RPMI8226 (cell line): ENCODE measurements at places on chromosomes 2 and 18.

- no peak for DNase-seq
These were observed 56.4 kb upstream of the NFATC1 start for GRCh38 chr18:79339094-79339908.

DNA sequence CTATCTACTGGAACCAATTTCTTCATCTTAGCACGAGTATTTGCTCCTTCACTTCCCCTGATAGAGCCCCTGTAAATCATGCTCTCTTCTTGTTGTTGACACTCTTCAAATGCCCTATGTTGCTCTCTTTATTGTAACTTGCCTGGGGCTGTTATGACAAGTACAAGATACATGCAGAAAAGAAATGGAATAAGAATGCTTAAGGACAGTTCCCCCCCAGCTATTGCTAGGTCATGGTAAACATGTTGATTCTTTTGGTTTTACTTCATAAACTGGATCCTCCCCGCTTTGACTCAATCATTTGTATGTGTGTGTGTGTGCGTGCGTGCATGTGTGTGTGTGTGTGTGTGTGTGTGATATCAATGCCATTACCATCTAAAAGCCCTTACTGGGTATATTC lies 368.5 kb upstream of the CNTNAP5 start:
- no peak for DNase-seq

DNA sequence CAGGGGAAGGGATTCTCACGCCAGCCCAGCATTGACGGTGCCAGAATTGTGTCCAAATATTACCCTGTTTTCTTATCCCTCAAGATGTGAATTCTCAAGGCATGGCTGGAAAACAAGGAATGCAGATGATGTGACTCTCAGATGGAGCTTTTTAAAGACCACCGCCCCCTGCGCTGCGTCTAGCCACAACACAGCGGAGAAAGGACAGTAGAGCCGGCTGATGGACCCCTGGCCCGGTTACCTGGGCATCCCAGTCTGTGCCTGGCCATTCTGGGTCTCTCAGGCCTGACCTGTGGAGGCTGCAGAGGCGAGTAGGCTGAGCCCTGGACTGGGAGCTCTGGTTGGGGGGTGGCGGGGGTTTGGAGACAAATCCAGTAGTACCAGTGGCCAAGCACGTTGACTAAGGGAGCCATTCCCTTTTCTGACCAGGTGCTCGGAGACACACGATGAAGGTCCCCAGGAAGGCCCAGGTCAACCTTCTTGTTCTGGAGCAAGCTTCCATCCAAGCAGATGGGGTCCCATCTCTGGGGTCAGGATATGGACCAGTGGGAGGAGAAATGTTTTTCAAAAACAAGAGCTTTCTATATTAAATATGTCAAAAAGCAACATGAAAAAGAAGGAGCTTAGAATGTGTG lies 5.3 kb downstream of the CAPN13 start:
- DNase-seq, result no peak

- no peak for DNase-seq
These were observed 165.5 kb downstream of the GCA start for GRCh38 chr2:162509288-162509968.

- no peak for DNase-seq
These were observed 96.5 kb downstream of the NDUFA10 start for GRCh38 chr2:239928391-239929350.

DNA sequence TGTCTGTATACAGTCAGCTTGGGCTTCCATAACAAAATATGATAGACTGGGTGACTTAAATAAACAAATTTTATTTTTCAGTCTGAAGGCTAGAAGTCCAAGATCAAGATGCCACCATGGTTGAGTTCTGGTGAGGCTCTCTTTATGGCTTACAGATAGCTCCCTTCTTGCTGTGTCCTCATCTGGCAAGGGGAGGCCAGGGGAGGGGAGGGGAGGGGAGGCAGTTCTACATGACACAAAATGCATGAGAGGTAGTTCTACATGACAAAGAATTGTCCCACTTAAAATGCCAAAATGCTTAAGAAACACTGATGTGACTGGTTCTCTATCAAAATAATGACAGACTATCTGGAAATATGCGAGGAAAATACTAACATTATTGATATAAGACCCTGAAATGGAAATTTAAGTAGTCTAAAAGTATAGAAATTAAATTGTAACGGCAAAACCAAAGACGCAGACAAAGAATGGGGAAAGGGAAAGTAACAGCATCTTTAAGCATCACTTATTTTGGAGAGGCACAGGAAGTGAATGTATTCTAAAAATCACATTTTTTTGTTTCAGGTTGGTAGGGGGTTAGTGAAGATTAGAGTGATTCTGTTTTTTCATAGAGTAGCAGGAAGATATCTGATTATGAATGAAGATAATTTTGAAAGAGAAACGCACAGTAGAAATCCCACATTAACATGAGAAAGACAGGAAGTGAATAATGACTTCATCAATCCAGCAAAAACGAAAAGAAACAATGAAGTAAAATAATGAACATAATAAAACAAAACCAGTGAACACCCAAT lies 131.4 kb downstream of the STRN start:
- no peak for DNase-seq

DNA sequence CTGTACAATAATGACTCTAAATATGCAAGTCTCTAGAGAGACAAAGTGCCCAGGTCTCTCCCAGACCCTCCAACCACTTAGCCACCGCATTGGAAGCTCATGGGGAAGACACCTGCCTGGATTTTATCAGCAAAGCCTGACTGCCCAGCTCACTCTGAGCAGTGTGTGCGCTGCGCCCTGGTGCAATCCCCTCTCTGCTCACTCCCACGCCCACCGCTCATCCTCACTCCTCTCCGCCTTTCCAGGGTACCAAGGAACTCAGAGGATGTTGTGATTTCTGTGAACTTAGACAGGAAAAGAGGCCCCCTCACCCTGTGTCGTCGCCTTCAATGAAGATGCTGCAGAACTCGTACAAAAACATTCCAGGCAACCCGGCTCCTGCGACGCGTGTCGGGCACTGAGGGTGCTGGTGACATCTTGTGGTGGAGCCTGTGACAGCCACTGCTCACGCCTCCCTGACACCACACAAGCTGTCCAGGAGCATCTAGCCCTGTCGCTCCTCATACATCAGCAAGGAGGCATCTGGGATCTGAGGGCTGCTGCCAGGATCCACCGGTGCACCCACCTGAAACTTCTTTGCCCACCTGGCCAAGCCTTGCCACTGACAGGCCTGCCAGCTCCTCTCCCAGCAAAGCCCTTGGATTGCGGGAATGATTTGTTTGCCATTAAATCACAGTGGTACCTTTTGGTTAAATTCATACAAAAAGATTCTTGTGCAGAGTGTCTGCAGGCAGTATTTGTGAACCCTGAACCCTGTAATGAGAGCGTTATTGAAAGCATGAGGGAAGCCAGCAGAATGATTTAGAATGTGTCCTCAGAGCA lies 220.4 kb downstream of the ZNF516 start:
- DNase-seq, result peak; percentile 51

GRCh38 chr18:902229-902628 lies 2.4 kb upstream of the ADCYAP1 start:
- DNase-seq, result no peak

GRCh38 chr2:128416806-128417205 lies 98.1 kb upstream of the HS6ST1 start:
- peak; percentile 20 for DNase-seq

DNA sequence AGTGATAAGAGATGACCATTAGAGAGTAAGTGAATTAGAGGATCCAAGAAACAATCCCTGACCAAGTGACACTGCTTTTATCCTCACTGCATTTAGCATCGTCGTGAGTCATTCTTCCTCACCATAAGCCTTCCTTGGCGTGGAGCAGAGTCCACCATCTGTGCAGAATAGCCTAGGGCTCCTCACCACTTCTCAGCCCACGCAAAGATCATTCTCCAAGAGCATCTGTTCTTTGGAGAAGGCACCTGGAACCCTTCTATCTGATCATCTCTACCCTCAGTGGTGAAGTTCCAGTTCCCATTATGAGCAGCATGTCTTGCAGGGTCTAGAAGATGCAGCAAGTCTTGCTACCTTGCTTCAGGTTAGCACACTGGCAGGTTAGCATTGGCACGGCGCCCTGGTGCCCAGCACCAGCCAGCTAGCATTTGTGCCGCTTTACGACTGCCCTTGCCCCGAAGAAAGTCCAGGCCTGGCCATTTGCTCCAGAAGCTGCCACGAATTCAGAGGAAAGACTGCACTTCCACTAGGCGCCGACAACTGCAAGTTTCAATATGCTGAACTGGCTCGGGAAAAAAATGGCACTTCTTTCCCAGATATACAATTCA lies 225.8 kb downstream of the TTC32 start:
- DNase-seq, result no peak

DNA sequence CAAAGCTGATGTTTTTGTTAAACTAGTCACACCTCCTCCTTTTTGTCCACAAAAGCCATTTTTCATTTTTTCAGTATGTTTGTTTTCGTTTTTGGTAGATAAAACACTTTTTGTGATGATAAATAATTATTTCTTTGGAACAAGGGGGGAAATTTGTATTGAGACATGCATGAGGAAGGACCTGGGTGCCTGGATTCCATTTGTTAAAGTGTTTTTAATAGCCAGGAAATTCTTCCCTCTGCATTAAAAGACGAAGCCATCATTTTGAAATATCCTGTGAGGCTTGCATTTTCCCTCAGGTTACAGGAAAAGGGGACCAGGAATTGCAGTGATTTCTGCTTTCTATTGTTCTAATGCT lies 52.1 kb upstream of the CTLA4 start:
- DNase-seq, result no peak

- DNase-seq, result no peak
These were observed 7.2 kb downstream of the RND3 start for GRCh38 chr2:150480241-150480640.

DNA sequence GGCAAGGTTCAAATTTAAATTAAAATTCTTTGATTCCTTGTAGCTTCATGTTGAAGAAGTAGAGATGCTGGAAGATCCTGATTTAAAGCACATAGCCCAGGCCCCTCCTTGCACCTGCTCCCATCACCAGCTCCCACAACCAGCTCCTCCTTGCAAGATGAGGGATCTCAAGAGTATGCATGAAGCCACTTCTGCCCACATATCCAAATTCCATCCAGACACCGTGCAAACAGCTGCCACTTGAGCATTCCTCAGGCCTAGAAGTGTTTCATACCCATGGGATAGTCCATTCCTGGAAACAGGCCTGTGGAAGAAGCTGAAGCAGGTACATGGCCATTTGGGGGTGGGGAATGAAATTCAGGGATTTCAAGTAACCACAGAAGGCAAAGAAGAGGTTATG lies 32.4 kb upstream of the ITPRID2 start:
- no peak for DNase-seq

- DNase-seq, result no peak
These were observed 40.0 kb upstream of the LAPTM4A start for GRCh38 chr2:20091305-20091991.

- no peak for DNase-seq
These were observed 276.3 kb downstream of the AFF3 start for GRCh38 chr2:99865818-99866676.

DNA sequence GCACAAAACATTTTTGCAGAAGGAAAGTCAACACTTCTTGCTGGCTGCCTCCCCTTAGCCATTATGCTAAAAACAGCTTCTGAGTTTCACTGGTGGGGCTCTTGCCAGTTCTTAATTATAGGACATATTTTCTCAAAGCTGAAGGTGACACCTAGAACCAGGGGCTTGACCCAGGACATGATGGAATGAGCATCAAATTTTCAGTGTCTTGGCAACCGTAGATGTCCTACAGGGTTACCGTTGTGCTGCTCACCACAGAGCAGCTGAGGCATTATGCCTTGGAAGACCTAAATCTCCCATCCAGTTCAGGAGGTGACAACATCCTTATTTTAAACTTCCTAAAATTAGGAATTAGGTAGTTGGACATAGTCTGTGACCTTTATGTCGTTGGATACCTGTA lies 46.7 kb downstream of the TMEM185B start:
- DNase-seq, result no peak

DNA sequence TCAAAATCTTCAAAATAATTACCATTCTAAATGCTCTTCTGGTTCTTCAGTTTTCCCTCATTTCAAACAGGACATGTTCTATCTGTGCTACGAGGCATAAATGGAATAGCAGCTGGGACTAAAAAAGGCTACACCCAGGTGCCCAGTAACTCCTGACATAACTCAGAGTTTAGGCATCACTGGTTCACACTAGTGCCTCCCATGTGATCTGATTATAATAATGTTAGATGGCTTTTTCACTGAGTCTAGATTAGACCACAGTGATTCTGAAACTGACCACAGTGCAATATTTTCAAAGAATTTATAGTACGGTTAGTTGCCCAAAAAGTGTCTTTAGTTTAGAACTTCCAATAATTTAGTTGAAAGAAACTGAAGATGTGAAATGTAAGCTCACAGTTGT lies 123.3 kb downstream of the CCBE1 start:
- DNase-seq, result no peak

GRCh38 chr2:224077773-224078507 lies 38.9 kb upstream of the SERPINE2 start:
- DNase-seq, result no peak

DNA sequence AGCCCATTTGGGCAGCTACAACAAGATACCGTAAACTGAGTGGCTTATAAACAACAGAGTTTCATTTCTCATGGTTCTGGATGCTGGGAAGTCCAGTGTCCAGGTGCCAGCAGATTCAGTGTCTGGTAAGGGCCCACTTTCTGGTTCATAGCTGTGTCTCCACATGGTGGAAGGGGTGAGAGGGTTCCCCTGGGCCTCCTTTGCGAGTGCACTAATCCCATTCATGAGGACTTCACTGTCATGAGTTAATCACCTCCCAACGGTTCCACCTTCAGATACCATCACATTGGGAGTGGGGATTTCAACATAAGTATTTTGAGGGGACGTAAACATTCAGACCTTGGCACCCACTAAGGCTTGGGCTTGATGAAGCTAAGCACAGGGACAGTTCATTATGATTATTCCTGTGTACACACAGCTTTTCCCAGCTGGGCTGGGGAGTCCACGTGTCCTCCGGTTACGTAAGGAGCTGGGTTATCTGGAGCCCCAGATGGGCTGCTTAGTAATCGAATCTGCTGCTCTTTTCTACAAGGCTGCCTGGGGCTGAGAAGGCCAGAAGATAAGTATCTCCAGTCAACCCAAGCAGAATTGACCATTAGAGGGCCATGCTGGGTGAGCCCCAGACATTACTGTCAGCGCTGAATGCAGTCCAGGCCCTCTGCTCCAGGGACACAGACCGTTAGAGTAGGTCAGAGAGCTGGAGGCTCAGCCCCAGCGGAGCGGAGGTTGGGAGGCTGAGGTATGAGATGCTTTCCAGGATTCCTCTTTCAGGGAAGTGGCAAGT lies 42.7 kb downstream of the EPAS1 start:
- no peak for DNase-seq

DNA sequence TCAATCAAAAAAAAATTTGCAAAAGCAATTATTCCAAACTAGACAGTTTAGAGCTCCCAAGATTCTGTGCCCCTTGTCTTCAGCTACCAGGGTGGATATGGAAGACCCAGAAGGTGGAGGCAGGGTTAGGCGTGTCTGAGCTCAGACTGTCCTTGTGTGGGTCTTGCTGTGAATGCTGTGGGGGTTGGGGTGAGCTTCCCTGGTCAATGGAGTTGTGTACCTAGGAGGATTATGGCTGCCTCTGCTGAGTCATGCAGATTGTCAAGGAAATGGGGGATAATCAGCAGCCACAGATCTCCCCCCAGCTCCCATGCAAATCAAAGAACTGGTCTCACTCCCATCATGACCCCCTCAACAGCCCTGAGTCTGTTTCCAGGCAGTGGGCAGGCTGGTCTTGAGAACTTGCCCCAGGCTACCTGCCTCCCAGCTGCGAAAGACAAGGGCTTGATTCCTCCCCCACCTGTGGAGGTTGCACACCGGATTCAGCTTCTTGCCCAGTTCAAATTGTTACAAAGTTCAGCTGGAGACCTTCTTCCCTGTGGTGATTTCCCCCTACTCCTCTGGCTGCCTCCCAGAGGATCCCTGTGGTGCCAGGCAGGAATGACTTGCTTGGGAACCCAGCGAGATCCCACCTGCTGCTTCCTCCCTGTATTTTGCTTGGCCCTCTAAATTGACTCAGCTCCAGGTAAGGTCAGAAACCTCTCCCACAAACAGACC lies 77.0 kb downstream of the RAD51AP2 start:
- DNase-seq, result no peak
